H7 (cell line): ENCODE measurements at places on chromosomes 2 and 18. TPM values are rescaled to one million over a fixed set of nuclear protein-coding genes. Genes with fewer than 3 reads are reported as not detected.

DNA sequence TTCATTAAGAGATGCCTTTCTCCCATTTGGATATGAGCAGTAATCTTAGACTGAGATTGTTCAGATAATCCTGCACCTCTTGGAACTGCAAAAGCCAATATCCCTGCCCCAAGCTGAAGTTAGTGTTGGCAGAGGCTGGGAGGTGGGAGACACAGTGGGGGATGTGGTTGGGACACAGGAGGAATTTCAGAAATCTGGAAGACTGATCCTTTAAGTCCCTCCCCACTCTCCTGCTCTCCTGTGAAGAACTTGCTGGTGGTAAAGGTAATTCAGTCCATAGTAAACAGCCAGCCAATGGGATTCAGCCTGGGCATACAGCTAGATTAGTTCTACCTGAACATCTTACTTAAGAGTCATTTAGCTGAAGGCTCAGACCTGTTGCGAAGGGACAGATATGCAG is 50.0 kb upstream of the TMEM178A start:
- DNase-seq = peak; percentile 37

The GAREM2 gene
- 7.2 and 9.5 TPM in 2 replicates for total RNA-seq

GRCh38 chr2:31660812-31661335 is 80.1 kb upstream of the SRD5A2 start:
- no peak for DNase-seq

The CXCR4 gene
- 9.6 and 62.1 TPM in 2 replicates for total RNA-seq

The IMMT gene
- total RNA-seq = 104 and 106 TPM in 2 replicates

DNA sequence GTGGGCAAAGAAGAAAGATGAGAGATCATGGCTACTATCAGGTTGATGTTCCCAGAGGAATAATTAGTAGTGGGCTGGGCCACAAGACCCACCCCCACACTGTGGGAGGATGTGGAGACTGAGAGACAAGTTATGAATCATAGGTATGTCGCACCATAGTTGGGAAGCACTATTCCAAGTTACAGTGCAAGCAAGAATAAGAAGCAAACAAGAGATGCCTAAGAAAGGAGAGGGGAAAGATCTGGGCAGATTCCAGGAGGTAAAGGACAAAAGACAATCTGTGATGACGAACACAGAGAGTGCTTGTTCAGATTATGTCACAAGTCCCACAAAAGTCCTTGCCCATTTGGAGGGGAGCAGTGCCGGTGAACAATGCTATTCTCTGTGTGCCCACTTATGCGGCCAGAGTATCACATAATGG is 56.6 kb downstream of the FAM228A start:
- DNase-seq = no peak

The C1QL2 gene
- total RNA-seq = 0.28 and 0.59 TPM in 2 replicates

- DNase-seq = peak; percentile 8
These were observed 113.2 kb upstream of the CHST9 start for GRCh38 chr18:27298214-27298804.

- DNase-seq = peak; percentile 78
These were observed 91.4 kb upstream of the CYRIA start for GRCh38 chr2:16756831-16757644.

The ICOS gene
- not detected in 2 replicates for total RNA-seq

- no peak for DNase-seq
These were observed 191.7 kb upstream of the ALKAL2 start for GRCh38 chr2:479490-480176.

DNA sequence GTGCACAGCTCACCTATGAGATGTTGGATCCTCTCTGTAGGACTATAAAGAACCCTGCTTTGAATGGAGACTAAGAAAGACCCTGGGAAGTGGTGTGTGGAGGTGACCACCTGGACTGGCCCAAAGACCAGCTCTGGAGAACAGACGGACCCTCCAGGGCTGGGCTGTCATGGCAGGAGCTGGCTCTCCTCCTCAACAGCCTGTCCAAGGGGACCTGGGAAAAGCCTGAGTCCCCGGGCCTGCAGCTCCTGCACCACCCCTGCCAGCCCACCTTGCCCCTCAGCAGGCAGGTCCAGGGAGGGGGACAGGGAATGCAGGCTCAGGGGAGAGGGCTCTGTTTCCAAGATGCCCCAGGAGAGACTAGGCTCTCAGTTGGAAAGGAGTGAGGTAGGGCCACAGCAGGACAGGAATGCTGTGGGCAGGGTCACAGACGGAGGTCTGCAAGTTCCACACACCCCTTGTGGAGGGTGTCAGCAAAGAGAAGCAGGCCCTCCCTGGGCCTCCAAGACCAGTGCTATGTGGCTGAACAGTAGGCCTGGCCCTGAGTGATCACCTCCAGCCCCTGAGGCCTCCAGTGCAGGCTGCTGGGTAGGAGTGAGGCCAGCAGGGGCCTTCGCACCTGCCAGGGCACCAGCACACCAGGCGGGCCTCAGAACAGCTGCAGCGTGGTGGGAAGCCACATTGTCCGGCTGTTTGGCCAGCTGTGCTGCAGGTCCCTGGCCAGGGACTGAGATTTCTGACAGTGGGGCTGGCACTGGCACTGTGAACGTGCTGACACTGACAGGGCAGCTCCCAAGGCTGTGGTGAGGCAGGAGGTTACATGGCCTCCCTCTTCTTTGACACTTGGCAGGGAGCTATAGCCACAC is 86.4 kb upstream of the OTOS start:
- no peak for DNase-seq

GRCh38 chr2:193331676-193332075 is 1136.9 kb upstream of the TMEFF2 start:
- DNase-seq = no peak

The UGT1A7 gene
- 0.07 TPM in 1 of 2 replicates, not detected in the other for total RNA-seq

The TMEM200C gene
- 4.7 and 5.8 TPM in 2 replicates for total RNA-seq

GRCh38 chr2:68739595-68740399 is 5.2 kb downstream of the ARHGAP25 start:
- DNase-seq = no peak

- DNase-seq = no peak
These were observed 314.1 kb upstream of the THUMPD2 start for GRCh38 chr2:40093021-40093675.

DNA sequence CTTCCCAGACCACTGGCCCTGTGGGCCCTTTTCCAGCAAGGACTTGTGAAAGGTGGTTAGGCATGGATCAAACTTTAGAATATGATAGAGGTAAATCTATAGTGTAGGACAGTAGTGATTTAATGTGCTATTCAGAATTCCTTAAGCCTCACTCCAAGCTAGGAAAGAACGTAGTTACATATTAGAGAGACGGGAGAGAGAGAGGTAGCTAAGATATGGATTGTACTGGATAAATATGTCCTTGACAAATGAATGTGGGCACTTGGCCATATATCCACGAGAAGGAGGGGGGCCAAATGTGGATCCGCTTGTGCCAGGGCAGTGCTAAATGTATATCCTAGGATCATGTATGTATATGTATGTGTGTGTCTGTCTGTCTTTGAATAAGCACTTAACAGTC is 6.5 kb downstream of the KCNJ3 start:
- no peak for DNase-seq

DNA sequence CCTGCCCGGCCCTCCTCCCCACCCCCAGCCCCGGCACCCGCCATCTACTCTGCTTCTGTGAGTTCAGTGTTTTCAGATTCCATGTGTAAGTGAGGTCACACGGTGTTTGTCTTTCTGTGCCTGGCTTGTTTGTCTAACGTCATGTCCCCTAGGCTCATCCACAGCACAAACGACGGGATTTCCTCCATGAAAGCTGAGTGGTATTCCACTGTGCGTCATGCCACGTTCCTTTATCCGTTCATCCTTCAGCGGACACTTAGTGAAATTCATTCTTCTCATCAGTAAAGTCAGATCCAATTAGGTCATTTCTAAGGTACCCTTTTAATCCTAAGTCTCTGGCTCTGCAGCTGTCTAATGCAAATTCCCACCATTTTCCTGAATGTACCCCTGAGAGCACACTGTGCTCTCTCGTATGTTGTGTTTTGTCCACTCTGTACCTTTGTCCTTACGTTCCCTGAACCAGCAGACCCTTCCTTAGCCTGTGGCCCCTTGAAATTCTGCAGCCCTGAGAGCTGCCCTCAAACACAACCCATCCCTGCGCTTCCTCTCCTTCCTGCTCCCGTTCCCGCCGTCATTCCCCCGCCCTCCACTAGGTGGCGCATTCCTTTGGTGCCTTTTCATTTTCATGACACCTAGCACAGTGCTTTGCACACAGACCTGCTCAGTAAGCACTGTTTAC is 44.1 kb downstream of the TRAPPC12 start:
- peak; percentile 92 for DNase-seq

GRCh38 chr18:4672162-4672561 is 217.1 kb upstream of the DLGAP1 start:
- no peak for DNase-seq

GRCh38 chr2:207352978-207353671 is 176.6 kb upstream of the CREB1 start:
- peak; percentile 26 for DNase-seq

DNA sequence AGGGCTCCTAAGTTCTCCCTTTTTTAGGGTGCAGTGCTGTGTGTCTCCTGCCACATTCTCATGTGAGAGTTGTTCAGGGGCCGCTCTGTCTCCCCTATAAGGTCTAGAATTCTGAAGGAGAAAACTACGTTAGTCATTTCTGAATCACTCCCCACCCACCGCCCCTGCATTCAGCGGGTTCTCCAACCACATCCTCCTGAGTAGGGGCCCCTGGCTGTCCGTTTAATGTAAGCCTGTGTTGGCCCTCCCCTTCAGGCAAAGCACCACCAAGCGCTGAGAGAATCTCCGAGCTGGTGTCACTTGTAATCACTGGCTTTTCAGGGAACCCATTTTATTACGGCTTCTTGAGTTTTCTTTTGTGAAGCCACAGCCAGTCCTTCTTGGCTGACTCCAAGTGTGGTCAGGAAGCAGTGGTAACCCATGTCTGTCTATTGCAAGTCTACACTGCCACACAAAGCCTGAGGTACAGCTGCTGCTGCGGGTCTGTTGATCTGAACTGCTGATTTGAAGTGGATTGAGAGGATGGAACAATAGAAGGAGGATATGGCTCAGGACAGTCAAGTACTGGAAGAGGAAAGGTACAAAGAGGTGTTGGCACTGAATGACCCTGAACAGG is 16.9 kb downstream of the LCT start:
- no peak for DNase-seq

The MC4R gene
- total RNA-seq = 0.03 TPM in 1 of 2 replicates, not detected in the other

The LMAN1 gene
- total RNA-seq = 65.7 and 75.2 TPM in 2 replicates

The CCDC141 gene
- total RNA-seq = 0.37 and 1.2 TPM in 2 replicates

GRCh38 chr2:138964418-138964817 is 184.2 kb upstream of the NXPH2 start:
- no peak for DNase-seq

GRCh38 chr2:152347076-152347475 is 12.1 kb downstream of the FMNL2 start:
- DNase-seq = no peak

DNA sequence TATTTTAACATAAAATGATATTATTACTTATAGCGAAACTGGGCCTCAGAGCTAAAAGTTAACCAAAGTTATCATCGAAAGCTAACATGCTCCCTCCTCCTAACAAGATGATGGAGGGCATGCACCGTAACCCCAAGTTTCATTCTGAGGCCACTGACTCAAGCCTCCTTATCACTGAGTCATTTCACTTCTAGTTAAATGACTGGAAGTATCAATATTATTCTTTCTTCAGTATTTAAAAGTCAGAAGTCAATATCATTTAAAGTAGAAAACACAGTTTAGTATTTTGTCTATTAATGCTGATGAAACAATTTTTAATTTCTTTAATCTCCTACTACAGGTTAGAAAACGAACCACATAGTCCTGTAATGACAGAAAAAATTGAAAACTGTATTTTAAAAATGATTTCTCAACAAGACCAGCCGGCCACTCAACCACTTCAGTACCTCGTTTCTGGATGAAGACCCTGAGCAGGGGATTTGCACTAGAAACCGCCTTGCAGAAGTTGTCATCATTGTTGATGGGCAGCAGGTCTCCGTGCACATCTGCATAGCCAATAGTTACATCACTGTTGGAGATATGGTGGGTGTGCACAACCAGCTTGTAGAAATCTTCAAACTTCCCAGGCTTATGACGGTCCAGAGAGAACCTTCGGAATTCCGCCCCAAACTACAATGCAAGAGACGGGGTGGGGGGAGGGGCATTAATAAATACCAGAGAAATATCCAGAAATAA is 44.9 kb downstream of the PARD6G start:
- no peak for DNase-seq

The SLC23A3 gene
- total RNA-seq = not detected in 2 replicates

The ABCG5 gene
- total RNA-seq = not detected in 2 replicates

- no peak for DNase-seq
These were observed 60.8 kb downstream of the PHLPP1 start for GRCh38 chr18:62776024-62776570.
